Activated B cell treated with CpG ODN at 0.5 μM for 24 hours (primary cell): ENCODE measurements at places on chromosomes 12 and 14. TPM values are rescaled to one million over a fixed set of nuclear protein-coding genes. Genes with fewer than 3 reads are reported as not detected.

Gene NAA25
- 43.5 and 52.7 TPM in 2 replicates for total RNA-seq

Gene SFSWAP
- total RNA-seq = 75.1 and 88.0 TPM in 2 replicates

Gene MGAT4C
- total RNA-seq = not detected in 2 replicates

Gene CCDC175
- total RNA-seq = not detected in 2 replicates

Gene STXBP6
- total RNA-seq = 0.22 TPM in 1 of 2 replicates, not detected in the other

Gene TMTC2
- 1.5 and 2.2 TPM in 2 replicates for total RNA-seq

Gene IFNG-AS1
- 2.0 and 3.2 TPM in 2 replicates for total RNA-seq

Gene GPD1
- total RNA-seq = 0.46 and 0.60 TPM in 2 replicates

Gene DNAI7
- total RNA-seq = 0.15 and 0.27 TPM in 2 replicates

DNA sequence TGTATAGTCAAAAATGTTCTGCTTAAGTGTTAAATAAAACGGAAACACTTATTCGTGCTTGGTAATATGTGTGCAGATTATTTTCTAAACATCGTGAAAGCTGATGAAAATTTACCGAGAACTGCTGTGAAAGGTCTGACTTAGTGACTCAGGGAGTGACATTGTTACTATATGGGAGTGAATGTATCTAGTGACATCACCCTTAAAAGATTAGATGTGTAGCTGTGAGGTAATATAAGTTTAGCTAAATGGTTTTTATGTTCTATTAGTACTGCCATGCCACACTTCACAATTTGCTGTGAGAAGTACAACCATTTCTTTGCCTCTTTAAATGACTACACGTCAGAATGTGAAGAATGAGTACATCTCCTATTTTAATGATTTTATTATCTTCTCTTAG lies 1.3 kb downstream of the COX8C start:
- no peak overlapping the region for H3K4me3 ChIP-seq
- H3K27me3 ChIP-seq = no peaks in the 10 kb centered on the region
- H3K36me3 ChIP-seq = no peaks in the 10 kb centered on the region
- H3K4me1 ChIP-seq = peaks cover 7% of the 10 kb centered on the region
- H3K27ac ChIP-seq = no peak overlapping the region

DNA sequence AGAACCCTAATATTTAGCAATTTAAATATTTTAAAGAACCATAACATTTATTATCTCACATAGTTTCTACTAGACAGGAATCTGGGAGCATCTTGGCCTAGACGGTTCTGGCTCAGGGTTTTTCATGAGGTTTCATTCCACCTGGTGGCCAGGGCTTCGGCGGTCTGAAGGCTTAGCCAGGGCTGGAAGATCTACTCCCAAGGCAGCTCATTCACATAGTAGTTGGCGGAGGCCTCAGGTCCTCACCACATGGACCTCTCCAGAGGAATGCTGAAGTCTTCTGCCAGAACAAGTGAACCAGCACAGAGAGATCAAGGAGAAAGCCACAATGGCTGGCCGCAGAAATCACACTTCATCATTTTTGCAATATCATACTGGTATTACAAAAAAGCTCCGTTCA lies 68.2 kb downstream of the SINHCAF start:
- no peak for DNase-seq
- no peaks in the 10 kb centered on the region for H3K36me3 ChIP-seq
- H3K27me3 ChIP-seq = no peaks in the 10 kb centered on the region

DNA sequence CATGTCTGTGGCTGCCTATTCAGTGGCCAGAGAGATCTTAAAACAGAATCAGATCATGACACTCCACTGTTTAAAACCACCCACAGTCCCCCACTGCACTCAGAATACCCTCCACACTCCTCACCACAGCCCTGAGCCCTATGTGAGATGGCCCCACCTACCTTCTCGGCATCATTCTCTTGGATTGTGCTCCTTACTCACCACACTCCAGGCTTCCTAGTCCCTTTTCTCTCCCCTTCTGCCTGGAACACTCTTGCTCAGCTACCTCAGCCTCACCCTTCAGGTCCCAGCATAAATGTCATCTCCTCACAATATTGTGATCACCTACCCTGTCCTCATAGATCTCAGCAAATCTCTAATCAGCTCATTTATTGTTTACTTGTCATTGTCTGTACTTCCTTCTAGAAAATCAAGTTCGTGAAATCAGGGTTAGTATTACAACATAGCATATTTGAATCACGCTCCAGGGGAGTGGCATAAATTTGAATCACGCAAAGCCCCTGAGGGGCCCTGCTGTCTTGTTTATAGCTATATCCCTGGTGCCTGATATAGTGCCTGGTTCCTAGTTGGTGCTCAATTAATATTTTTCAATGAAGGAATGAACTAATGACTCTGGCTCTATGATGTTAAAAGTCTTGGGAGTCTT lies 42.8 kb downstream of the SLC35F4 start:
- H3K36me3 ChIP-seq = no peaks in the 10 kb centered on the region
- no peak overlapping the region for H3K27ac ChIP-seq
- no peak overlapping the region for H3K4me3 ChIP-seq
- peaks cover 5% of the 10 kb centered on the region for H3K27me3 ChIP-seq
- DNase-seq = no peak

- H3K27ac ChIP-seq = peak overlapping the region; percentile 69
- no peak for DNase-seq
- peaks cover 25% of the 10 kb centered on the region for H3K4me1 ChIP-seq
- H3K36me3 ChIP-seq = no peaks in the 10 kb centered on the region
- H3K27me3 ChIP-seq = no peaks in the 10 kb centered on the region
These were observed 58.5 kb upstream of the HIF1A start for GRCh38 chr14:61636779-61637178.

- no peak overlapping the region for H3K4me3 ChIP-seq
- DNase-seq = no peak
- H3K27me3 ChIP-seq = peaks cover 12% of the 10 kb centered on the region
- H3K4me1 ChIP-seq = peaks cover 4% of the 10 kb centered on the region
These were observed 21.2 kb downstream of the GPHB5 start for GRCh38 chr14:63297372-63298063.

DNA sequence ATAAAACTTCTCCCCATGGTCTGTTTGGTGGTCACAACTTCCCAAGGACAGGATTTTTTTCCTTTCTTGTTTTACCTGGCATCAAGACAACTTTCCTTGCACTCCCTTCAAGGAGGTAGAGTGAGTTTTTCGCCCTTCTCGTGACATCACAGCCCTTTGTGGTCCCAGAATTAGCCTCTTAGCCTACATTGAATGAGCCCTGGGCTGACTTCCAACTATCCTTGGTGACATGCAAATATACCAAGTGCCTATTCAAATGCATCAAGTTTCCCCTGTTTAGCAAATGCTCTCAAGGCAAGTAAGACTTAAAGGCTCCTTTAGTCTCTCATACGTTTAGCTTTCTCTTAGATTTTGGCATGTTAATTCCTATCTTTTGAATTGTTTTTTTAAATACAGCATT lies 36.6 kb downstream of the TC2N start:
- peaks cover 28% of the 10 kb centered on the region for H3K4me1 ChIP-seq
- H3K27ac ChIP-seq = no peak overlapping the region
- H3K4me3 ChIP-seq = no peak overlapping the region

GRCh38 chr12:122064780-122065588 lies 13.6 kb upstream of the MLXIP start:
- no peaks in the 10 kb centered on the region for H3K27me3 ChIP-seq
- H3K4me1 ChIP-seq = peaks cover 54% of the 10 kb centered on the region
- no peak overlapping the region for H3K27ac ChIP-seq
- no peak overlapping the region for H3K4me3 ChIP-seq
- no peak for DNase-seq

DNA sequence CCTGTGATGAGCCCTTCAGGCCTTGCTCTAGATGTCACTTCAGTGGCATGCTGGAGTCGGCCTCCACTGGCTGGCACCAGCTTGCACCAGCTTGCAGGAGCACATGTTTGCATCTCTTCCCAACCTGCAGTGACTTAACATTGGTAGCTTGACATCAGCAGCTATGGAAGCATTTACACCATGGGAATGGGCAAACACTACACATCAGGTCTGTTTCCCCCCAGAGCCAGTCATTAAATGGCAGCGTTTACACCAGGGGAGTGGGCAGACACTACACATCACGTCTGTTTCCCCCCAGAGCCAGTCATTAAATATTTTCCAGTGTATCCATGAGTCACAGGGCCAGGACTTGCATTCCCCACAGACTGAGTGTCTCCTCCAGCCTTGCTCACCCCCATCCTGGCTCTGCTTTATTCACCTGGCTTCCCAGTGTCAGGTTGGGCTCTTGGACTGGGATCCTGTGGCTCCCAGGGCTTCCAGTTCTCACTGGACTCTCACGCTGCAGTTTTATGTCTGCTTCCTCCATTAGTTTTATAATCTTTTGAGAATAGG lies 51.6 kb upstream of the VRK1 start:
- no peaks in the 10 kb centered on the region for H3K36me3 ChIP-seq
- peaks cover 8% of the 10 kb centered on the region for H3K4me1 ChIP-seq
- H3K27ac ChIP-seq = no peak overlapping the region
- H3K27me3 ChIP-seq = peaks cover 48% of the 10 kb centered on the region
- DNase-seq = no peak

DNA sequence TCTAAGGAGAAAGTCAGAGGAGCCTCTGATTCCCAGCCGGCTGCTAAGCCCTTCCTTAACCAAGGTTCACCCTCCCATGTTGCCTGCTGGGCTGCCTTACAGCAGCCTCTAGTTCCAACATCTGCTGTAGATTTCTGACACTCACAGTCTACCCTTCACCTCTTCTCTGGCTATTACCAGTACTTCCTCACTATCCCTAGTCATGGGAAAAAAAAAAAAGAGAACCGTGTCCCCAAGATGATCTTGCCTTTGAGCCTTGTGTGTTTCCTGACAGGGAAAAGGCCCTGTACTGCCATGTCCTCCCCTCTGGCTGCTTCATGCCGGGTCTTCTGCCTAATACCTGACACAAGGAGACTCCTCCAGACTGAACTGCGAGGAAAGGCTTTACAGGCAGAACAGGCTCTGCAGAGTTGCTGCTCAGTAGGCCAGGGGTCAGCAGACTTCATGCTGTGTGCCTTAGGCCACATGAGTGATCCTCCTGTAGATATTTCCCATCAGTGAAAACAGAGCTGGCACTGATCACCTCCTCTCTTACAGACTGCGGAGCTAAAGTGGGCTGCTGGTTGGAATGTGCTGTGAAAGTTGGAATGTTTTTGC lies 46.8 kb downstream of the PRKCH start:
- no peak for DNase-seq
- H3K4me1 ChIP-seq = no peaks in the 10 kb centered on the region
- H3K4me3 ChIP-seq = no peak overlapping the region

DNA sequence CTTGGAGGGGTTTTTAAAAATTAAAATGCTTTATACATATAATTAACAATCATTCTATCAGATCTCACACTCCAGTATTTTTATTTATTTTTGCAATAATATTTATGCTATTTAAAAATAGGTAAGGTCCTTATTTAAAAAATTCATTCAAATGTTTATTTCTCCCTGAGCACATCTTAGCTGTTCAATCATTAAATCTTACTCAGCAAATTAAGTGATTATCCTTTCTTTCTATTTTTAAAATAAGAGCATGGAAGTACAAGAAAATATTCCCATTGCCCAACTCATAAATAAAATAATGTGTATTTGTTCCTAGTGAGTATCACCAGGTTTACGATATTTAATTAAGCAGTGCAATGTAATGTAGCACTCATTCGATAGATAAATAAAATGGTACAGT lies 357.2 kb upstream of the RPL10L start:
- no peak overlapping the region for H3K4me3 ChIP-seq
- H3K27ac ChIP-seq = no peak overlapping the region
- DNase-seq = no peak
- no peaks in the 10 kb centered on the region for H3K36me3 ChIP-seq
- H3K27me3 ChIP-seq = no peaks in the 10 kb centered on the region
- H3K4me1 ChIP-seq = no peaks in the 10 kb centered on the region

DNA sequence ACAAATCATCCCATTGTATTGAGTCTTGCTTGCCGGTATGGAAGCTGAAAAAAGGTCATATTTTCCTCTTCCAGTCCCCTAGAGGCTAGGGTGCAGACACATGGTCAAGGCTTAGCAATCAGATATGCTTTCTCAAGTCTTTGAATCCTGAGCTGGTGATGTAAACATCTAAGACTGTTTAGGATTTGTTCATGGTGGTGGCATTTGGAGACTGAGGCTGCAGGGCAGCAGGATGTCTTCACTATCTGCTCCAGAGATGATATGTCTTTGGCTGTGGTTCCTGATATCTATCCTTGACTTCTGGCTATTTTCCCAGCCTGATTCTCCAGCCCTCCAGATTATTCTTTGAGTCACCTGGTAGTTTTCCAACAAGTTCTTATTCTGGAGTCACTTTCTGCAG lies 50.5 kb upstream of the DACT1 start:
- no peak overlapping the region for H3K27ac ChIP-seq
- H3K27me3 ChIP-seq = peaks cover 15% of the 10 kb centered on the region
- no peak for DNase-seq
- H3K4me1 ChIP-seq = no peaks in the 10 kb centered on the region

DNA sequence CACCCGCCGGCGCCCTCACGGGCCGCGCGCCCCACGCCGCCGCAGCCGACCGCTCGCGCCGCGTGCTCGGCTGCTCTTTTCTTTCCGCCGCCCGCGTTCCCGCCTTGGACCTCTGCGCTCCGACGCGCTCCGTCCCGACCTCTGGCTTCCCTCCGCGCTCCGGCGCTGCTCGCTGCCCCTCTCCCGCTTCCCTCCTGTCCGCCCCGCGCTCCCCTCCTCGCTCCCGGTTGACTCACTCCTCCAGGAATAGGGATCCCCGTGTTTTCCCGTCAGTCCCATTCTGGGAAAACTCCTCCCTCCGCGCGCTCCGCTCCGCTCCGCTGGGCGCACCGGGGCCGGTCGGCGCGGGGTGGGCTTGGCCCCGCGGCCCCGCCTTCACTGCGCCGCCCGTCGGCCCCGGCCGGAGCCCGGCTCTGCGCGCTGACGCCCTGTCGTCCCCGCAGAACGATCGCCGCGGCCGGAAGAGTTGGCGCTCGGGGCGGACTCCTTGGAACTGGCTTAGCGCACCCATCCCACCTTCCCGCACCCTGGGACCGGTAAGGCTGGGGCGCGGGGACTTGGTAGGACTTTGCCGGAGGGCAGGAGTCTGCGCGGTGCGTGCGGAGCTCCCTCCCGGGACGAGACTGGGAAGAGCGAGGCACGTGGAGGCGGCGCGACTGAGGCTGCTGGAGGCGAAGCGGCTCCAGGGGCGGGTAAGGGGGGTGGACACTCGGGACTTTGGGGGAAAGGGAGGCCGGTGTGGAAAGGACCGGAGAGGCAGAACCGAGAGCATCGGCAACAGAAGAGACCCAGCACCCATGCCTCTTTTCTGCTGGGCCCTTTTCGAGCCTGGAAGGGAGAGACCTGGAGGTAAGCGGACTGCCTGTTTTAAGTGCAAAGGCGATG lies 550 bp downstream of the TEAD4 start:
- peak overlapping the region; percentile 76 for H3K4me3 ChIP-seq
- no peaks in the 10 kb centered on the region for H3K36me3 ChIP-seq
- no peak for DNase-seq
- H3K4me1 ChIP-seq = peaks cover 17% of the 10 kb centered on the region
- H3K27ac ChIP-seq = no peak overlapping the region
- peaks cover 51% of the 10 kb centered on the region for H3K27me3 ChIP-seq

- H3K27me3 ChIP-seq = no peaks in the 10 kb centered on the region
- DNase-seq = no peak
- H3K4me3 ChIP-seq = no peak overlapping the region
- no peak overlapping the region for H3K27ac ChIP-seq
- H3K4me1 ChIP-seq = peaks cover 37% of the 10 kb centered on the region
These were observed 50.8 kb downstream of the PPP2R5E start for GRCh38 chr14:63492391-63492790.
